IMR-90 (cell line): ENCODE measurements at places on chromosomes 2 and 18. TPM values are rescaled to one million over a fixed set of nuclear protein-coding genes. Genes with fewer than 3 reads are reported as not detected.

The DYNC2LI1 gene
- 8.1 and 10.4 TPM in 2 replicates for polyA plus RNA-seq

The NDUFV2 gene
- polyA plus RNA-seq, result 121 and 126 TPM in 2 replicates

GRCh38 chr2:129205766-129206165, 773.7 kb upstream of the RAB6C start:
- no peak for DNase-seq

DNA sequence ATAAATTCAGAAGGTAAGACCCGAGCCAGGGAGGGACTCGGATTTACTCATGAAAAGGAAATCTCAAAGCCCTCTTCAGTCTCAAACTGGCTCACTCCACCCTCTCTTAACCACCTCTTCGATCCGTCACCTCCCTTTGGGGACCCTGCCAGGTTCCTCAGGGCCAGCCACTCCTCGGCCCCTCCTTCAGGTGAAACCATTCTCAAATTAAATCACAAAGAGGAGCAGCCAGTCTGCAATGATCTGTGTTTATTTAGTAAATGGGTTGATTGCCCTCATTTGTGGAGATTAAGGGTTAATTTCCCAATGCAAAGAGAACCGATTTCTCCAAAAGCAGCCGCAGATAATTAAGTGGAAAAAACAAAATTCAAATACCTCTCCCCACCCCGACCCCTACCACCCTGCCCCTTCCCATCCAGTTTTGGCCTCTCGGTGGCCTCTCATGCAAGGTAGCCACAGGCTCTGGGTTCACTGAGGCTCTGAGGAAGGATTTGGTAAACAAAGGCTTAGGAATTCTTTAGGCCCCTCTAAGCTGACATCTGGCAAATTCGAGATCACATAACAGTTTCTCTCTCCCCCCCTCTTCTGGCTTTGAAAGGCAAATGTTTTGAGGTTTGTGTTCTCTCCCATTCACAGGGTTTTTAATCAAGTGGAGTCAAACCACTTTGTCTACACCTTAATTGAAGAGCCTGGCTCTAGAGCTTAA, 10.3 kb upstream of the FZD7 start:
- DNase-seq, result no peak

The ZNF396 gene
- 0.13 and 0.26 TPM in 2 replicates for polyA plus RNA-seq

GRCh38 chr2:174836377-174836994, 72.2 kb upstream of the CHRNA1 start:
- peak; percentile 97 for DNase-seq

The CSRNP3 gene
- 0.21 and 0.32 TPM in 2 replicates for polyA plus RNA-seq

DNA sequence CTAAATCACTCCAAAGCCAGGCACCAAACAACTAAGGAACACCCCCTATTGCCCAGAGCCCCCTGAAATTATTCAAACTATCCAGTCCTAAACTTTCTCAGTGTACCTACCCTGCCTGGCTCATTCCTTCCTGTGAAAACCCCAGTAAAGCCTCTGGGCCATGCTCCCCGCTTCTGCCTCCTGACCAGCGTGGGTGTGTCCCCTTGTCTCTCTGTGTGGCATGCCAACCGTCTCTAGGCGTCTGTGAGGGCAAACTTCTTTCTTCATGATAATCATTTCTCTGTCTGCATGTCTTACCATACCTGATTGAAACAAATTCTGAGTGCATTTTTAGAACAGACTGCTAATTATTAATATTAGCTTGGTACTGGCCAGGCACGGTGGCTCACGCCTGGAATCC, 109.0 kb upstream of the MSH2 start:
- no peak for DNase-seq

DNA sequence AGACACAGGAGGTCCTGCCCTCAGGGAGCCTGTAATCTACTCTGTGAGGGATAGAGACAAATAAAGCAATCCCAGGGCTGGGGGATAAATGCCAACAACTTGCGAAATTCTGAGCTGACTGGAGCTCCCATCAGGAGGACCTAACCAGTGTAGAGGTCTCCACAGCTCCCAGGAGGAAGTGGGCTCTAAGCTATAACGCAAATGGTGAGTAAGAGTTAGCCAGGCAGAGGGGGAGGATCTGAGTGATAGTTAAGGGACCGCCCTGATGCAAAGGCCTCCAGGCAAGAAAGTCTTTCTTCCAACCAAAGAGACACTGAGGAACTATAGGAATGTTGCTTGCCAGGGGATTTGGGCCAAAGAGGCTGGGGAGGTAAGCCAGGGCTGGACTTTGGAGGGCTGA, 16.0 kb upstream of the ZNF532 start:
- DNase-seq, result peak; percentile 53

DNA sequence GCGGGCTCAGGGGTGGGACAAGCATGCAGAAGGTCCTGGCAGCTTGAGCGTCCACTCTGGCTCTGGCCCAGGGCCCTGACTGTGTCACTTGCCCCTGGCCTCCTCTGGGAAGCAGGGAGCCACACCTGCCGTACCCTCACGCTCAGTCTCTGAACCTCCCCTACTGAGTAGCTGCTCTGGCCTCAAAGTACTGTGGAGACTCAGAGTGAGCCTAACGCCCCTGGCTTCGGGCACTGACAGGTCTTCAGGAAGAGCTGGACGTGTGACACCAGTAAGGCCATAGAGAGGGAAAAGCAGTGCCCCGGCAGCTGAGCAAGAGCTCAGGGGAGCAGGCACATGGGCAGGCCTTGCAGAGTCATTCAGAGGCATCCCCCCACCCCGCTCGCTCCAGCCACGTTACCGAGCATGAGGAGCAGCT, 73.3 kb downstream of the SFXN5 start:
- DNase-seq, result no peak

- no peak for DNase-seq
Measured at GRCh38 chr2:33726415-33726814, 127.3 kb upstream of the FAM98A start.

The SNRPD1 gene
- polyA plus RNA-seq, result 18.9 and 19.8 TPM in 2 replicates

The CGREF1 gene
- 1.3 TPM in 2 replicates for polyA plus RNA-seq

GRCh38 chr2:127024769-127025358, 82.1 kb downstream of the BIN1 start:
- DNase-seq, result peak; percentile 40

- no peak for DNase-seq
Measured at GRCh38 chr2:78541451-78542267, 483.8 kb upstream of the REG3G start.

- DNase-seq, result no peak
Measured at GRCh38 chr2:80548469-80548868, 243.9 kb upstream of the LRRTM1 start.

- DNase-seq, result no peak
Measured at GRCh38 chr18:11379660-11380059, 229.7 kb upstream of the SLC35G4 start.

DNA sequence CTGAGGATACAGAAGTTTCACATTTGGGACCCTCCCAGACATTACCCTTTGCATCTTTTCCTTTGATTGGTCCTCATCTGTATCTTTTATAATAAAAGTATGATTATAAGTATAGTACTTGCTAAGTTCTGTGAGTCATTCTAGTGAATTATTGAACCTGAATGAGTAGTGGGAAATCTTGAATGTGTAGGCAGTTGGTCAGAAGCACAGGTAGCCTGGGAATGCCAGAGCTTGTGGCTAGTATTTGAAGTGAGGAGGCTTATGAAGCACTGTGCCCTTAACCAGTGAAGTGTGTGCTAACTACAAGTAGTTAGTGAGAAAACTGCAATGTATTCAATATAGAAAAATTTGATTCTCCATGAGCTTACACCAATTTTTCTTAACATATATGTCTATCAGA, 257.6 kb downstream of the GRB14 start:
- no peak for DNase-seq

The ATP5F1A gene
- polyA plus RNA-seq, result 515 and 543 TPM in 2 replicates

- peak; percentile 36 for DNase-seq
Measured at GRCh38 chr2:85016446-85016845, 45.5 kb downstream of the KCMF1 start.

The CPLX4 gene
- polyA plus RNA-seq, result not detected in 2 replicates

- DNase-seq, result no peak
Measured at GRCh38 chr2:167480986-167481309, 592.7 kb downstream of the XIRP2 start.

DNA sequence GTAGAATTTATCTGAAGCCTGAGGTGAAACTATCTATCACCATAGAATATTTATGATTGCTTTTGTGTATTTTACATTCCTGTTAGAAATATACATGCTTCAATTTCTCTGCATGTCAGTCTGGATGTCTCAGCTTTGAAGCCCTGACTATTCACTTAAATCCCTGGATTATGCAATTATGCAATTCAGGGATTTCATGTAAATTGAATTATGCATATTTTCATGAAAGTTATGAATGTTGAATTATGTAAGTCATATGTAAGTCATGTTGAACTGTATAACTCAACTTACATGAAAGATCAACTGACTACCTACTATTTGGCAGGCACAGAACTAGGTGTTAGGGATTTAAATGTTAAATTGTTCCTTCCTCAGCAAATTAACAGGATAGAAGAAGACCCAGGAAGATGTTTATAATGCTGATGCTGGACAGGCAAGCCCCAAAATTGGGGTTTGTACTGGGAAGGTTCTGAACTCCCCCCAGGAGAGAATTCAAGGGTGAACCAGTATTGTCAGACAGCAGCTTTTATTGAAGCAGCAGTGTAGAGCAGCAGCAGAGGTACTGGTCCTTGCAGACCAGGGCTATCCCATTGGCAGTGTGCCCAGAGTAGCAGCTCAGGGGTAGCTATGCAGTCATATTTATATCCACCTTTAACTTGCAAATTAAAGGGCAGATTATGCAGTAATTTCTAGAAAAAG, 236.5 kb downstream of the ZNF804A start:
- DNase-seq, result peak; percentile 12

DNA sequence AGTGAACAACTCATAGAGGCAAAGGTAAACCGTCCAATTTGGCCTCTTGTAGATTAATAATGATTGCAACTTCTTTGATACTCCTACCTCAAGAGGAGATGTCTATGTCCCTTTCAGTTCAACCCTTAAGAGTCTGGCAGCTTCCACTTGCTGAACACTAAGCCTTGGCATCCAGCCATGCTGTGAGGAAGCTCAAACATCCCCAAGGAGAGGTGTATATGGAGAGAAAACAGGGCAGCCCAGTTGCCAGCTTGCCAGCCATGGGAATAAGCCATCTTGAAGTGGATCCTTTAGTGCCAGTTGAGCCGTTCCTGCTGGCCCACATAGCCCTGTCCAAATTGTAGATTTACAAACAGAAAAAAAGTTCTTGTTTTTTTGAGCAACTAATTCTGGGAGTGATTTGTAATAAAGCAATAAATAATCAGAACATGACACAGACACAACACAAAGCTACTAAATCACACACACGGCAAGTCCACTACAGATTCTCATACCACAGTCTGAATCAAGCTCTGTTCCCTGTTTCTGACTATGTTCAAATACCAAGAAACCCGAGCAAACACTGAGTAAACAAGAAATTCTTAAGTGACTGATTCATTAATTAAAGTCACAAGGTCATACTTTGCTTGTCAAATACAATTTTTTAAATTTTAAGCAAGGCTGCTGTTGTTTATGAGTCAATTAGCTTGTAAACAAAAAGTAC, 96.1 kb downstream of the PID1 start:
- peak; percentile 3 for DNase-seq

DNA sequence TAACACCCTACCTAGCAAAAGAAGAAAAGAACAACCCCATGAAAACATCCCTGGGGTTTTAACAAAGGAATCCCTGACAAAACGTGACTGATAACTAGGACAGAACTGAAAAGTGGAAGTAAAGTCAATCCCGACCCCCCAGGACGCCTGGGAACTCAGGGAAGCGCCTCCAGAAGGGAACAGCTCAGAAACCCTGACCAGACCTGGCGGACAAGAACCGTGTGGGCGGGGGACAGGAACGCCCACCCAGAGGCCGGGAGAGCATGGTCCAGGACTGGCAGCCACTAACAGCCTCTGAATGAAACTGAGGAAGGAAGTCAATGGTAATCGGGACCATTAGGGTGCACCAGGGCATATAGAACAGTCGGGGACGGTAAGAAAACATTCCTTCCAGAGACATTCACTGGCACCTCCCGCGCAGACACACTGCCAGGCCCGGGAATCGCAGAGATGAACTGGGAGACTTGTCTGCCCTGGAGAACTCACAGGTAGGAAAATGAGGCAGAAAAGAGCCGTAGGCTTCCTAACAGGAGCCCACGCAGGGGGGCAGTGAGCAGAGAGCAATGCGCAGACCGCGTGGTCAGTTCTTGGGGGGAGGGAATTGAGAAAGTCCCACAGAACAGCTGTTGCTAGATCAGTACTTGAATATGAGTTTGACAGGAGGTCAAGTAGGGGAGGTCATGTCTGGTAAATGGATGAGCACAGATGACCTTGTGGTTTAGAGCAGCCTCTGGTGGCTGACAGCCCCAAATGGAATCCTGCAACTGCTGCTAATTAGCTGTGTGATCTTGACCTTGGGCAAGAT, 1.3 kb upstream of the TBC1D8 start:
- peak; percentile 8 for DNase-seq
